ENCODE measurements at places on chromosomes 3 and 15. TPM values are rescaled to one million over a fixed set of nuclear protein-coding genes. Genes with fewer than 3 reads are reported as not detected.
A peak's percentile ranks its signal among the peaks of the same experiment; 100 is the strongest.

The ITIH1 gene
- not detected for polyA plus RNA-seq

DNA sequence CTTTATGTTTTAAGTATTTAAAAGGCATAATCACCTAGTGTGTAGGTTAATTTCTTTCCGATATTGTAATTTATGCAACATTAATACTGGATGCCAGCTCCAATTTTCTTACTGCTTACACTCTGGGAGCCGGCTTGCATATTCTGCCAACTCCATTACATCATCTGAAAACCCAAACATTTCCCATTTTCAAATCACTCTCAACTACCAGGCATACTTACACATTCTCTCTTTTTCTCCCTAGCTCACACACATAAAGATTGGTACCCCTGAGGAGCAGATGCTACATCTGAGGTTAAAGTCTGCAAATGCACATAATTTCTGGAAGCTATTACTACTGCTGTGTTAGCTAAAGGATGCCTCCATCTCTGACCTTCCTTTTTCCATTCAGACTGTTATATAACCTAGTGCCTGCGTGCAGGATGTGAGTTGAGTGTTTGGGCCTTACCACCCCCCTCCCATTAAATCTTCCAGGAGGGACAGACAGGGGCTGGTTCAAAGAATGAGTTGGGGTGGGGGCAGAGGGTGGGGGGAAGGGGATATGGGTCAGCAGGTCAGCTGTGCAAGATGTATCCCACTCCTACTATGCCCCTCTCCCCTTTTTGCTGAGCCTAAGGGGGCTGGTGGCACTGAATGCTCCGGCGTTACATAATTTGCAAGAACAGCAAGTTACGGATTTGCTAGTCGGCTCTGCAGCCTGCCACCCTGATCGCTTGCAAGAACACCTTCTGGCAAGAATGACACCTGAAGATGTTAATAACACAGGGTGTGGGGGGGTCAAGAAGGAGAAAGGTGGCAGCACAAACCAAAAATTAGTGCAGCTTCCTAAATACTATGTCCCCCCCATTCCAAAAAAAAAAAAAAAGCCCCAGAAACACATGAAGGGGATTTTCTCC lies 2.5 kb downstream of the RORA start:
- DNase-seq, result no peak

- DNase-seq, result no peak
These were observed 7.6 kb upstream of the FOXB1 start for GRCh38 chr15:59996298-59997041.

The SSUH2 gene
- not detected for polyA plus RNA-seq

DNA sequence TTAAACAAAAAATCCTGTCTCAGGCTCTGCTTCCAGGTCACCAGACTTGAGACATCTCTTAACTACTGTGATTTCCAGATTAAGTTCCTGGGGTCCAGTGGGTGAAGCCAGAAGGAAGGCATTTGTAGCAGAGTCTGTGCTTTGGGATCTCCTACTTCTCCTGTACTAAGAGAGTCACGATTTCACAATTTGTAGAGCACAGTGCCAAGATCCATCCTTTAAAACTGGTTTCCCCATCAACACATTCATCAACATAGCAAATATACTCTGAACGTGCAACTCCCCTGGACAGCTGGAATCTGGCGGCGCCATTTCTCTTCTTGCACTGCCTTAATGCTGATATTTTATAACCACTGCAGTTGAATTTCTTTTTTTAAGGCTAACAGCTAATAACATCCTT lies 33.2 kb downstream of the CDCP1 start:
- DNase-seq, result no peak

GRCh38 chr15:63238796-63239195 lies 38.6 kb upstream of the APH1B start:
- no peak for DNase-seq

- no peak for DNase-seq
These were observed 103.5 kb downstream of the SEMA6D start for GRCh38 chr15:47820747-47821319.

- DNase-seq, result peak; percentile 81
These were observed 59.2 kb upstream of the FAM174B start for GRCh38 chr15:92714477-92715401.
